Breast epithelium (tissue), 4 donors: ENCODE measurements at places on chromosomes 16 and 17.

DNA sequence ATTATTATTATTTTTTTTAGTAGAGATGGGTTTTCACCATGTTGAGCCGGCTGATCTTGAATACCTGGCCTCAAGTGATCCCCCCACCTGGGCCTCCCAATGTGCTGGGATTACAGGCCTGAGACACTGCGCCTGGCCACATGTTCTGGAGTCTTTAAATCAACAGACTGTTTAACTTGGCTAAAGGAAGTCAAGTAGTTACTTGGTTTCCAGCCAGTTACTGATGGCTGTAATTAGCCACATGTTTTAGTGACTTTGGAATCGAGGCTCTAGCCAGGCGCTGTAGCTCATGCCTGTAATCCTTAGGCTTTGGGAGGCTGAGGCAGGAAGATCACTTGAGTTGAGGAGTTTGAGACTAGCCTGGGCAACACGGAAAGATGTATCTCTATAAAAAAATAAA, 699.2 kb upstream of the RBFOX1 start:
- no peak for DNase-seq

GRCh38 chr17:50837286-50837979, 2.0 kb downstream of the WFIKKN2 start:
- DNase-seq = no peak

GRCh38 chr17:79044462-79044861, 20.5 kb downstream of the C1QTNF1 start:
- DNase-seq = no peak

DNA sequence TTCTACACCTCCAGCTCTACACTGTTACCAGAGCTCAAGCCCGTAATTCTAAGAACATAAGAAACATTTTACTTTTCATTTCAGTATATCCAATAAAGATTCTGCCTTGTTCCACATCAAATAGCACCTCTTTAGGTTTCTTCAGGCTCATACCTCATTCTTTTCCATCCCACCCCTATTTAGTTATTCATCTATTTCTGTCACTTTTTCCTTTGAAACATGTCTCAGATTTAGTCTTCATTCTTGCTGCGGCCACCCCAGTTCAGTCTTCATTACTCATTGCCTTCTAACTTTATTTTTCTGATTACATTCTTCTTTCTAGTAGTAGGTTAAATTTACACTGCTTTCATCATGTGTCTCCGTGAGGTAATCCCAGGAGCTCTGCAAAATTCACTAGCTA, 33.5 kb downstream of the PPM1E start:
- no peak for DNase-seq

- DNase-seq = no peak
Measured at GRCh38 chr17:66240630-66241029, 11.4 kb upstream of the APOH start.

- no peak for DNase-seq
Measured at GRCh38 chr17:17416007-17416399, 60.8 kb upstream of the MED9 start.
